Lower lobe of right lung (tissue), 2 donors: ENCODE measurements at places on chromosomes 7 and 10. TPM values are rescaled to one million over a fixed set of nuclear protein-coding genes. Genes with fewer than 3 reads are reported as not detected.
A peak's percentile ranks its signal among the peaks of the same experiment; 100 is the strongest.

The LARP4B gene
- total RNA-seq: 114 TPM

The BHLHA15 gene
- total RNA-seq: 1.2 TPM

The UCN3 gene
- total RNA-seq: 0.53 TPM

The PPP1R3C gene
- total RNA-seq: 10.8 TPM

The TDRD1 gene
- 0.09 TPM for total RNA-seq

The INMT gene
- total RNA-seq: 249 TPM

The LIPM gene
- total RNA-seq: not detected

The ZNF365 gene
- 1.2 TPM for total RNA-seq

The FAM25G gene
- total RNA-seq: not detected

DNA sequence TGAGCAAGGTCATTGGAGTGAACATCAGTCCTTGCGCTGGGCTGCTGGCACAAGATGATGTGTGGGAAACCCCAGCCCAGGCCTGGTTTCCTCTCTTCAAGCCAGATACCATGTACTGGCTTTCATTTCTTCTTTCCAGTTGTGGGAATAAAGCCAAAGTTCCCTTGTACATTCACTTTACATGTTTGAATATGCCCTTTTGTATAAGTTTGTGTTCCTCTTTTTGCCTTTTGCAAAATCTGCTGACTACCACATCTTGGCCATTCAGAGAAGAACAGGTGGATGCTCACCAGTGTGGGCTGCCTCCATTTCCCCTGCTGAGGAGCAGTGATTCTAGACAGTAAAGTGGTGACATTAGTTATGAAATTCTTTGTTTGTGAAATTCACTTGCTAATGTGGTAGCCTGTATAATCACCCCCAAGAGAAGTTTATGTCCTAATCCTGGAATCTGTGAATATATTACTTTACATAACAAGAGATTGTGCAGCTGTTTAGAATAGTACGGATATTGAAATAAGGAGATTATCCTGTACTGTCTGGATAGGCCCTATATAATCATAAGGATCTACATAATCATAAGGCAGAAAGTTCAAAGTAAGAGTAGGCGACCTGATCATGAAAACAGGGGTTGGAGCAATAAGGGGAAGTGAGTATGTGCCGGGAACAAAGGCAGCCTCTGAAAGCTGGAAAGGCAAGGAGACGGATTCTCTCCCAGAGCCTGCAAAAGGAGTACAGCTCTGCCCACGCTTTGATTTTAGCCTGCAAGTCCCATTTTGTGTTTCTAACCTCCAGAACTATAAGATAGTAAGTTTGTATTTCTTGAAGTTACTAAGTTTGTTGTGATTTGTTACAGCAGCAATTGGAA is 18.8 kb upstream of the AOAH start:
- no peaks in the 10 kb centered on the region for H3K36me3 ChIP-seq
- no peaks in the 10 kb centered on the region for H3K27me3 ChIP-seq
- DNase-seq: peak; percentile 64
- no peak overlapping the region for H3K27ac ChIP-seq

- H3K36me3 ChIP-seq: no peaks in the 10 kb centered on the region
- H3K27me3 ChIP-seq: no peaks in the 10 kb centered on the region
- H3K27ac ChIP-seq: no peak overlapping the region
- H3K4me1 ChIP-seq: peaks cover 19% of the 10 kb centered on the region
These were observed 931 bp downstream of the SH2D4B start for GRCh38 chr10:80538481-80539185.

DNA sequence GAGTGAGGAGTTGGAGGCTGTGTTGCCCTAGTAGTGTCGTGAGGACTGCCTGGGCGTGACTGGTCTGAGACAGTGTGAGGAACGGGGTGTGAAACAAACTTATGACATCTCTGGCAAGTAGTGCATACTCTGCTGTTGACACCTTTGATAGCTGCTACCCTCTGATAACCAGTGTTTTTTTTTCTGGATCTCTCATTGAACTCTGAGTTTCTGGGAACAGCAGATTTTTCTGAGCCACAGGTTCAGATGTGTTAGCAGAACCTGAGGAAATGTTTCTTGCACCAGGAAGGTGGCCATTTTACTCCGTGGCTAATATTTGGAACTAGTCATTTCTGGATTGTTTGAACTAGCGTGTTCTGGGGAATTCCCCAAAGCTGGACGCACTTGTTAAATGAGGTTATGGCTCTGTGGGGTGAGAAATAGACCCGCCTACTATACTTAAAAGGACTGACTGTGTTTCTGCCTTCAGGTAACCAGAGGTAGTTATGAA is 52.9 kb downstream of the AUTS2 start:
- no peaks in the 10 kb centered on the region for H3K36me3 ChIP-seq
- no peak for DNase-seq
- H3K4me1 ChIP-seq: peaks cover 29% of the 10 kb centered on the region
- no peaks in the 10 kb centered on the region for H3K27me3 ChIP-seq
- no peak overlapping the region for H3K4me3 ChIP-seq

DNA sequence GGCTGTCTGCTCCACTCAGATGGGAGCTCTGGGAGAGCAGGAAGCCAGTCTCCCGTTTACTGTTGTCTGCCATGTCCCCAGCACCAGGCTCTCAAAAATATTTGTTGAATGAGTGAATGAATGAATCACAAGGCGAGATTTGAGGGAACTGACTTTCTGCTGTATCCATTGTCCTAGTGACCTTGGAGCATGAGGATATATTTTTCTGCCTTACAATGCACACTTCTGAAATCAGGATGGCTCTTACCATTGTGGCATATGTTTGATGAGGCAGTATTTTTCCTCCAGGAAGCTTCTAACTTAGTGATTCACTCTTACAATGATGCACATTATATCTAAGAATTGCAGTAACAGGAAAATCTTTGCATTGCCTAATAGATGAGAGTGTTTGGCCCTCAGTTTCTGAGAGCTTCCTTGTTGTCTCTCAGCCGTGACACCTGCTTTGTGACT is 136.4 kb downstream of the RPS24 start:
- H3K27ac ChIP-seq: no peak overlapping the region
- H3K4me1 ChIP-seq: no peaks in the 10 kb centered on the region
- H3K27me3 ChIP-seq: no peaks in the 10 kb centered on the region
- no peak overlapping the region for H3K4me3 ChIP-seq

- H3K4me3 ChIP-seq: no peak overlapping the region
- no peak for DNase-seq
- no peaks in the 10 kb centered on the region for H3K4me1 ChIP-seq
These were observed 290.8 kb upstream of the BMPER start for GRCh38 chr7:33614357-33615117.

DNA sequence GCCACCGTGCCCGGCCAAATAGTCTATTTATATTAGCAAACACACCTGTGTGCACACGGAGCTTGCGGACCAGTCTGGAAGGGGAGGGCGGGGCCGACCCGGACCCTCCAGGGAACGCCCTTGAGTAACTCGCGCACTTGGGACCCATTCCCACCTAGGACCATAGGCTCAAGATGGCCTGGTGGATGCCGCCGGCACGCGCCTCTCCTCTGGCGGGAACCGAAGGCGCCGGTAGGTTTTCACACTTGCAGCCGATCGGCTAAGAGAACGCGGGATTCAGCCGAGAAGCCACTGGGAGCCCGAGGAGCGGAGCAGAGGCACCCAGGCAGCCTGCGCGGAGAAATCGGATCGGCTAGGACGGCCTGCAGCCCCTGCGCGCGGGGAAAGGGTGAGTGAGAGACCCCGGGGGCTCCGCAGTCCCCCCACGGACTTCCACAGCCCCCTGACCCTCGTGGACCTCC is 18.9 kb downstream of the IFT22 start:
- H3K36me3 ChIP-seq: no peaks in the 10 kb centered on the region
- peaks cover 6% of the 10 kb centered on the region for H3K4me1 ChIP-seq
- no peak overlapping the region for H3K4me3 ChIP-seq

GRCh38 chr10:15859509-15859905 is 800 bp downstream of the MINDY3 start:
- H3K4me1 ChIP-seq: peaks cover 38% of the 10 kb centered on the region
- H3K4me3 ChIP-seq: peak overlapping the region; percentile 98
- H3K27ac ChIP-seq: peak overlapping the region; percentile 83
- H3K27me3 ChIP-seq: peaks cover 3% of the 10 kb centered on the region

- no peak for DNase-seq
- H3K27ac ChIP-seq: no peak overlapping the region
- H3K27me3 ChIP-seq: no peaks in the 10 kb centered on the region
- no peaks in the 10 kb centered on the region for H3K4me1 ChIP-seq
- H3K4me3 ChIP-seq: no peak overlapping the region
These were observed 30.1 kb upstream of the KCNMA1 start for GRCh38 chr10:77667426-77668324.

GRCh38 chr7:155581107-155581830 is 34.9 kb upstream of the CNPY1 start:
- H3K27ac ChIP-seq: no peak overlapping the region
- no peak overlapping the region for H3K4me3 ChIP-seq
- DNase-seq: no peak
- no peaks in the 10 kb centered on the region for H3K4me1 ChIP-seq
- peaks cover 7% of the 10 kb centered on the region for H3K27me3 ChIP-seq
- H3K36me3 ChIP-seq: no peaks in the 10 kb centered on the region

DNA sequence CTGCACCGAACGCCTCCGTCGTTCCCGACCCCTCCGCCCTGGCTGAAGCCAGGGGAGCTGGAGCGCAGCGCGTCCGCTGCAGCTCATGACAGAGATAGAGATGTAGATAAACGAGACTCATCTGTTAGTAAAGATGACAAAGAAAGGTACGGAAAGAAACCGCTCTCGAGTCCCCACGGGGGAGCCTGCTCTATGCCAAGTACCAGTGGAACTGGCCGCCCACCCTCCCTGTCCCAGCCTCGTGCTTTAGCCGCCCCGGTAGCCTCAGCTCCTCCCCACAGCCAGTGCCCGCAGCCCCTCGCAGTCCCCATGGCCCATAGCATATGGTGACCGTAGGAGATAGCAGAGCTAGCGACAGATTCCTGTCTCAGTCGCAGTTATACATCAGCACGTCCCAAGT is 344.7 kb upstream of the GALNT17 start:
- no peak for DNase-seq
- H3K27ac ChIP-seq: no peak overlapping the region
- peaks cover 85% of the 10 kb centered on the region for H3K36me3 ChIP-seq
- H3K4me1 ChIP-seq: no peaks in the 10 kb centered on the region
- H3K27me3 ChIP-seq: no peaks in the 10 kb centered on the region
- H3K4me3 ChIP-seq: no peak overlapping the region

GRCh38 chr7:31835471-31835870 is 148.5 kb downstream of the PPP1R17 start:
- H3K27me3 ChIP-seq: no peaks in the 10 kb centered on the region
- no peaks in the 10 kb centered on the region for H3K36me3 ChIP-seq
- no peak for DNase-seq
- H3K4me3 ChIP-seq: no peak overlapping the region
- no peaks in the 10 kb centered on the region for H3K4me1 ChIP-seq

GRCh38 chr10:95214369-95214768 is 20.3 kb downstream of the ACSM6 start:
- no peaks in the 10 kb centered on the region for H3K27me3 ChIP-seq
- no peak overlapping the region for H3K4me3 ChIP-seq
- no peaks in the 10 kb centered on the region for H3K36me3 ChIP-seq
- no peaks in the 10 kb centered on the region for H3K4me1 ChIP-seq
- no peak overlapping the region for H3K27ac ChIP-seq

DNA sequence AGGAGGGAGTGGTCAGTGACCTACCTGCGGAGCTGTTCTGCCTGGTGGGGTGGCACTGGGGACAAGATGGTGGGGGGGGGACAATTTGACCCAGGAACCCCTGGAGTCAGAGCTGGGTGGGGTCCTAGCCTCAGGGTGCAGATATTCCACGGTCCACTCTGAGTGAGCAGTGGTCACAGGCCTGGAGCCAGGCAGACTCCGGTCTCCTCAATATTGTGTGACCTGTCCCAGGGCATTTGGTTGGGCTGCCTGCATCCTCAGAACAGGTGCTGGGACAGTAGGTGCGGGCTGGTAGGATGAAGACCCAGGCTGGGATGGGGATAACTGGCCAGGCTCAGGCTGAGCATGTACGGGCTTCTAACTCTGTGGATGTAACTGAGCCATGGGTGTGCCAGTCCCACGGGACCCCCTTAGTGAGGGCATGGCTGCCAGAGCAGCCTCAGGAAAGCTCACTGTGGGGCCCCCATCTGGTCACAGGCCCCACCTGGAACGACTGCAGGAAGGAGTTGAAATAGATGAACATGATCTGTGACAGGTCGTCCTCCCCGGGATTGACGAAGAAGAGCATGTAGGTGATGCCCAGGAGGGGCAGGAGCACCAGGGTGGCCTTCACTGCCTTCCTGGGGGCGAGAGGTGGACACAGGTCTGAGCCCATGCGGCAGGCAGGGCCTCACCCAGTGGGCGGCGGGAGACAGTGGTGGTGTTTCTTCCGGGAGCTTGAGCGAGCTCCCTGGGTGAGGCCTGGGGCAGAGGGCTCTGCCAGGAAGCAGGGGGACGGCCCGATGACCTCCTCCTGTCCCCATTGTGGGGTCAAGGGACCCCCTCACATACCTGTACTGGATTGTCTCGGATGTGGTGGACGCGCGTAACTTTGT is 26.9 kb downstream of the CRHR2 start:
- H3K27ac ChIP-seq: no peak overlapping the region
- H3K27me3 ChIP-seq: no peaks in the 10 kb centered on the region
- no peak overlapping the region for H3K4me3 ChIP-seq
- H3K36me3 ChIP-seq: no peaks in the 10 kb centered on the region
- no peak for DNase-seq

DNA sequence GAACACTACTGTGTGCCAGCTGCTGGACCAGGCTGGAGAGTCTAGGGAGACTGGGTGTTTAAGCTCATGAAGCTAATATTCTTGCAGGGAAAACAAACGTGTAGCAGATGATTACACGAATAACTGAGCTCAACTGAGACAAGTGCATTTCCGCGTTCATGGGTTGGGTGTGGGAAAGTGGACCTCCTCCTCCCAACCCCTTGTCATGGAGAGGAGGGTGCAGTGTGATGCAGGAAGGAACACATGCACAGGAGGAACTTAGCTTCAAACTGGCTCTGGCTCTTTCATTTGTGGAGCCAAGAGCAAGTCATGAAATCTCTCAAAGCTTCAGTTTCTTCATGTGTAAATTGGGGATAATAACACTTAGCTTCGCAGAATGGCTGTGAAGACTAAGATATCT is 204.3 kb downstream of the ARHGAP12 start:
- H3K27ac ChIP-seq: no peak overlapping the region
- no peaks in the 10 kb centered on the region for H3K36me3 ChIP-seq

- H3K4me3 ChIP-seq: no peak overlapping the region
- no peaks in the 10 kb centered on the region for H3K4me1 ChIP-seq
- no peak for DNase-seq
- no peaks in the 10 kb centered on the region for H3K27me3 ChIP-seq
- no peaks in the 10 kb centered on the region for H3K36me3 ChIP-seq
These were observed 547.8 kb downstream of the SORCS3 start for GRCh38 chr10:105188737-105189462.

DNA sequence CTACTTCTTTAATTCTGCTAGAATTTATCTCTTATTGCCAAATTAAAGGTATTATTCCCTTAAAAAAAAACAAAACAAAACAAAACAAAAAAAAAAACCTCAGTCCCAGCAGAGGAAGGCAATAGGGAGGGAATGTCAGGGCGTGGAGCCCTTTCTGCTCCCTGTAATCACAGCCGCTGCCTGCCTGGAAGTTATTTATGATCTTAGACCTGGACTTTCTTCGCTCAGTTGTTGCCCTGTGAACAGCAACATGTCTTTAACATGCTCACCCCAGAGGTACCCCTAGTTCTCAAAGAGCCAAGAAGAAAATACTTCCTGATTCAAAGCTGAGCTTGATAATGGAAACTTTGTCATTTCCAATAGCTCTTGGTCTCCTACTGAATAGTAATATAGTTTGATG is 7.7 kb downstream of the FAM180A start:
- H3K27ac ChIP-seq: no peak overlapping the region
- no peak overlapping the region for H3K4me3 ChIP-seq
- no peaks in the 10 kb centered on the region for H3K27me3 ChIP-seq
- no peak for DNase-seq
- H3K4me1 ChIP-seq: no peaks in the 10 kb centered on the region
- no peaks in the 10 kb centered on the region for H3K36me3 ChIP-seq
